ENCODE measurements at places on chromosomes 12 and 14. TPM values are rescaled to one million over a fixed set of nuclear protein-coding genes. Genes with fewer than 3 reads are reported as not detected.

Gene OTUB2
- 1.4 TPM for total RNA-seq

DNA sequence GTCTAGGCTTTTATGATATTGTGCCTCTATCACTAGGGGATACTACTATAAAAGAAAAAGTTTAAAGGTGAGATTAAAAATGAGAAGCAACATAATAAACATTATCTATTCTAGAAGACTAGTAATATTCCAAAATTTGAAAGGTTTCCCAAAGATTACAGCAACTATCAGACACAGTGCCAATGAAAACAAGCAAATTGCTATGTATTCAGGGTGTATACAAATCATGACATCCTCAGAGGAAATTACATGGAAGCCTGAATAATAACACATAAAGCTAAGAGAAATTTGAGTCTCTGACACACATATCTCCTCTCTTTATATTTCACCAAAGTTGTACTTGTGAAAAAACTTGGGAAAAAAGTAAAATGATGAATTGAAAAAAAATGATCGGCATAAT lies 327.0 kb downstream of the SEC23A start:
- DNase-seq: no peak

GRCh38 chr12:22527999-22528398 lies 16.3 kb downstream of the C2CD5 start:
- no peak for DNase-seq

DNA sequence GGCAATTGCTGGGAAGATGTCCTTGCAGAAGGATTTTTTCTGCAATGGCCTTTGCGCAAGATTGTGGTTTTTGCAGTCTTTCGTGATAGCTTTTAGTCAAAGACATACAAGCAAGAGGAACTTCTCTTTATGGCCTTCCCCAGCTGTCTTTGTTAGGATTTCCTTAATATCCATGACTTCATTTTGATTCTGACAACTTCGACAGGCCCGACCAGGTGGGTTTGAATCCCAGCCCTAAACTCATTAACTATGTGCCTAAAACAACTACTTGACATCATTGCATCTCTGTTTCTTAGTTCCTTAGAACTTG lies 13.3 kb upstream of the VRK1 start:
- DNase-seq: no peak

DNA sequence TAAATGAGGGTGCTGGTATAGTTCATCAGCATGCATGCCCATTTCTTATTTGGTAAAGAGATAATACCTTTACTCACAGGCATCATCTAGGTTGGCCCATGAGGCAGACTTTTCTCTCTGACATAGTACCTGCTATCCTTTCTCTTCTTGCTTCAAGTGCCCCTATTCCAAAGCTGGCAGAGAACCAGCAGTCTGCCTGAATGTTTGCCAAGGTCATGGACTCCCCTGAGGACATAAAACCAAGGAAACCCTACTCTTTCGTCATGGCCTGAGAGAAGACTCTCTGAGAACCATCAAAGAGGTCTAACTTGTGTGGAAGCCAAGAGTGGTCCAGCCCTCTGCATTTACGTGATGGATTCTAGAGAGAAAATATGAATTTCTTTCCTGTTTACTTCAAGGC lies 11.9 kb downstream of the PPP1R36 start:
- no peak for DNase-seq
